ENCODE measurements at places on chromosomes 12 and 14.
A peak's percentile ranks its signal among the peaks of the same experiment; 100 is the strongest.

- DNase-seq, result no peak
These were observed 134.3 kb upstream of the DCN start for GRCh38 chr12:91316907-91317269.

- DNase-seq, result no peak
These were observed 1.6 kb upstream of the ACOT6 start for GRCh38 chr14:73610687-73611086.

DNA sequence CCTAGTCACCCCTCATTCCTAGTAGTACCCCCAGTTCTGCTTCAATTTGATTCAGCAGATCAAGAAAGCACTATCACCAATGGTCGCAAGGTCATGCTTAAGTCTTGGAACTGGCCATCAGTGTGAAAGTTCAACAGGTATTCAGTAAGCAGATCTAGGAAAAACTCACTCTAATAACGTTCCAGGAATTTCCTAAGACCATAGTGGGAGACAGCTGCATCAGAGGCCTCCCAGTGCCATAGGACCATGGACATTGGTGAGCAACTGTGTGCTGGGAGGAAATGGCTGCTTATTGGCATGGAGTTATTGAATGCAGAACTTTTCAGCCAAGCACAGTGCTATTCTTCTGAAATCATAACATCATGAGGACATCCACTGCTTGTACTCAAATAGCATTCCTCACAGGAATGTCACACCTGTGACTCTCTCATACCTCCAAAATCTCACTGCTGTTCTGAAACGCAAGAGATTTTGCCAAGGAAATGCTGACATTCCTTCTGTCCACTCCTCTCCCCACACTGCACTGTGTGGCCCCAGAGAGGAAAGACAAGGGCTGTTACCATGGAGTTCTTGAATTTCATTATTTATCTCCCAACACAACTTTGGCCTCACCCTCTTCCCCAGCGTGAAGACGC is 30.9 kb upstream of the MDM2 start:
- no peak for DNase-seq

DNA sequence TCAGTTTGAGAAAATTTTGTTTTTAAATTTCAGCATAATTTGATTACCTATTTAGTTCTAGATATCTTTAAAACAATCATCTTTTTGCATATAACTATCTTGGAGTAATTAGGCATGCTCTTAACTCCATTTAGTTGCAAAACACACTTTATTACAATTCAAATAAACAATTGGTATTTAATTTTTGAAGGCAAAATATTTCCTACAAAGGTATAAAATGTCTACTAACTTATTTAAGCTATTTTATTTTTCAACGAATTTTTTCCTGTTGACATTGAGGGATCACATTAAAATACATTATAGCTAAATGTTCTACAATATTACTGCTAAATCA is 8.3 kb downstream of the FOXA1 start:
- no peak for DNase-seq

DNA sequence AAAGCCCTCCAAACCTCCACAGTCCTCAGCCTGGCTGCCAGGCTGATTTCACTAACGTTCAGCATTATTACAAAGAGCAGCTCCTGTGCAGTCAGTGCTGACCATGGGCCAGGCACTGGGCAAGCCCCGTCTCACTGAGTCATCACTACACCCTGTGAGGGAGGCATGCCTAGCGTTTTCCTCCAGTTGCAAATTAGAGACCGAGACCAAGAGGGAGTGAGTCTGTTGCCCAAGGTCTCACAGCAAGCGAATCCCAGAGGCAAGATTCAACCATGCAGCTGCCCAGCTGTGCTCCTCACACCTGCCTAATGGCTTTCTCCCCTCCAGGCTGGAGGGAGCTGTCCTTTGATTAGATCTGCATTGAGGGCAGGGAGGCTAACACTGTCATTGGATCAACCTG is 229.3 kb upstream of the LHX5 start:
- DNase-seq, result no peak

- no peak for DNase-seq
These were observed 17.8 kb downstream of the E2F7 start for GRCh38 chr12:77047341-77048109.

- peak; percentile 16 for DNase-seq
These were observed 431 bp downstream of the HIP1R start for GRCh38 chr12:122835750-122836026.

DNA sequence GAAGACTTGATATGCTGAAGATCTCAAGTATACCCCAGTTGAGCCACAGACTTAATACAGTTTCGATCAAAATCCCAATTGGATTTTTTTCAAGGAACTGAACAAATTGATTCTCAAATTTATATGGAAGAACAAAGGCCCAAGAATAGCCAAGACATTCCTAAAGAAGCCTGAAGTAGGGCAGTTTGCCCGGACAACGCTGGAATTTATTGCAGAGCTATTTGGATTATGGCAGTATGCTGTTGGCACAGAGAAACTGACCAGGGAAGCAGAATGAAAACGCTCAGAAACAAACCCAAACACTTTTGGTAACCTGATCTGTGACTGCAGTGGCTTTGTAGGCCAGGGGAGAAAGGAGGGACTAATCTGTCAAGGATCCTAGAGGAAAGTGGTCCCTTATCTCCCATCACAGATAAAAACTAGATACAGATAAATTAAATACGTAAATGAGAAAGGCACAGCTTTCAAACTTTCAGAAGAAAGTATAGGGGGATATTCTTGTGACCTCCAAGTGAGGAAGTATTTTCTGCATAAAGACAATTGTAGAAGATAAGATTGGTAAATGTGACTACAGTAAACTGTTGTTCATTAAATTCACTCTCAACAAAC is 35.9 kb upstream of the GSC start:
- no peak for DNase-seq

DNA sequence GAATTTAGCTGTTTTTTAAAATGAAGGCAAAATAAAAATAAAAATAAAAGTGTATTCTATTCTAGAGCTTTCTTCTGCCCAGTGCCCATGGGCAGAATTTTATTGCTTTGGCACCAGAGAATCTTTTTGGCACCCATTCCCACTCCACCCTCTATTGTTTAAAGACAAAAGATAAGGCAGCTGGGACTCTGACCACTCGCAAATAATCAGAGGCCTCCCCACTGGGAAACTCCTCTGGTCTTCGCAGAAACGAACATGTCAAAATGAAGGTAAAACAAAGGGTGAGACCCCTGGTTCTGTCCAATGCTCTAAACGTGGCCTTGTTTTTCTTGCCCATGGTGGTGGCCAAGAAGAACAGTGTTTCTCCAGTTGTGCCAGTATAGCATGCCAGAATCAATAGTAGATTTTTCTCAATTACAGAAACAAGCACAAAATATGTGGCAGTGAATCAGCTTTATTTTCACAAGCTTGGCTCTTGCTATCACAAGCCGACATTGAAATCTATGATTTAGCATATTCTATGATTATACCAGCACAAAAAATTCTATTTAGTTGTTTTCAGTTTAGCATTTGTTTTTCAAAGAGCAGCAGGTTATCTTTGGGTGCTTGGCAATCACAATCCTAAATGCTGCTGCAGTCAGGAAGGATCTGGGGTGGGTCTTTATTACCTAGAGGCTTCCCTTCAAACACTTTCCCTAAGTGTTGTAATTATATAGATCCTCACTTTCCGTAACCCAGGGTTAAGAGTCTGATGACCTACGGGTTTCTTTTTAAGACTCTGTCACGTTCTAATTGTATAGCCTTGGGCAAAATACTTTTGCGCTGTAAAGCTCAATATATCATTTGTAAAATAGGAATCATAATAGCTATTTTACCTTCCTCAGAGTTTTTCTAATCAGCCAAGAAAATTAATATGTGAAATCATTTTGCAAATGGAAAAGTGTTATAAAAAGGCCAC is 50.5 kb downstream of the KITLG start:
- peak; percentile 93 for DNase-seq

DNA sequence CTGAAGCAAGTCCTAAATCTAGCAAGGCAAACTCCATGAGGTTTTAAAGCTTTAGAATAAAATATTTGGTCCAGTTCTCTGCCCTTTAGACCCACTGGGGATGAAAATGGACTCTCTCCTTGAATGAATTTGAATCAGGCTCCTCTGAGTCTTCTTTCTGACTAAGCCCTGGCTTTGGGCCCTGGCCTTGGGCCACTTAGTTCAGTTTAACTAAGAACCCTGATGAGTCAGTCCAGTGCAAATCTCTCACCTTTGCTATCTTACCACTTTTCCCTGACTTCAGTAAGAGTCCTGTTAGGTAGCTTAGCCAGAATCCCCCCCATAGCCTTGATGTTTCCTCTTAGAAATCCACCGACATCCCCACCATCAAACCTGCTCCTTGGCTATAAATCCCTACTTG is 427.5 kb downstream of the SNAPC1 start:
- no peak for DNase-seq

- no peak for DNase-seq
These were observed 89.2 kb upstream of the FOXG1 start for GRCh38 chr14:28677381-28677780.

- DNase-seq, result no peak
These were observed 4.5 kb downstream of the OR10AD1 start for GRCh38 chr12:48198672-48198971.

DNA sequence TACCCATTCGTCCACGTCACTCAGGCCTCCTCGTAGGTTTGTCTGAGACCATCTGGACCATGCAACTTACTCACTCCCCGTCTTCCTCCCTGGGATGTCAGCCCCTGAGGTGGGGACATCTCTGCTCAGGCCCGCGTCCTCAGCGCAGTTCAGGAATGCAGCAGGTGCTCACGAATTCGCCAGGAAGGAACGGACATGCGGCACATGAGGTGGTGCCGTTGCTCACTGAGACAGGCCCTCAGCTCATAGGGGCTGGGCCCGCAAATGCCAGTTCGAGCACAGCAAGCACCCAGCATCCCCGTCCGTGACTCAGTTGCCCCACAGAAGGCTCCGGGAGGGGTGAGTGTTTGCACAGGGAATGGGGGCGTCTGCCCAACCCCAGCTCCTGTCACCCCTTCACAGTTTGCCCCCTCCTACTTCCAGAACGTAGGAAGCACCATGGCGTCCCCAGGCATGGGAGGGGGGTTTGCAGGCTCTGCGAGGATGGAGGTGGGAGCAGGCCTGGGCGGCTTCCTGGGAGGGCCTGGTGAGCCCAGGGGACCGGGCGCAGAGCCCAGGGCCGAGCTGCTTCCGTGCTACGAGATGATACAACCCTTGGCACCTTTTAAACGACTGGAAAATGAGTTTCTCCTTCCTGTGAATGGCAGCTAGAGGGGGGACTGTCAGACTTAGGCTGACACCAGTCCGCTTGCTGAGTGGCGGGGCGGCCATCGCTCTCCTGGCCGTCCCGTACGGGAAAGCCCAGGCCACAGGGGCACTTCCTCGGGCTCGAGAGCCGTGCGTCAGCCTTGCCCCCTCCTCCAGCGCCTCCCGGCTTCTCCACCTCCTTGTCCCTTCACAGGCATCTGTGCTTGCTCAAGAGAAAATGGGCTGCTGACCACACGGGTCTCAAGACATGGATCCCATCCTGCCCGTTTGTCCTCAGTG is 6.9 kb downstream of the GALNT9 start:
- DNase-seq, result no peak

DNA sequence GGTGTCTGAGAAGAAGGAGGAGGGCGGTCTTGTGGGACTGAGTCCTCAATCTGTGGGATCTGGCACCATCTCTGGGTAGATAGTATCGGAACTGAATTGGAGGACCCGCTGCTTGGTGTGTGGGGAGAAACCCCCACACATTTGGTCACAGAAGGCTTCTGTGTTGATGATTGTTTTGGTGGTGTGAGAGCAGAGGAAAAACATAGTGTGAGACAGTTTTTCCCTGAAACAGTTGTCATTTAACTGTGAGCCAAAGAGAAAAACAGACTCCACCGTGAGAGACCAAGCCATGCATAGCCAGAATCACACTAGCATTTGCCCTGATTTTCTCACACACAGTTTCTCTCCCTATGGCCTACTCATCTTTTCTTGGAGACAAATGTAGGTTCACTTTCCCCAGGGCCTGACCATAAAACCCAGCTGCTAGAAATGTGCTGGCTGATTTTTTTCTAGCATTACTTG is 91.4 kb upstream of the FLRT2 start:
- DNase-seq, result no peak

GRCh38 chr14:100775831-100776591 is 49.3 kb downstream of the DLK1 start:
- no peak for DNase-seq

GRCh38 chr12:77122661-77123060 is 57.3 kb upstream of the E2F7 start:
- DNase-seq, result no peak

DNA sequence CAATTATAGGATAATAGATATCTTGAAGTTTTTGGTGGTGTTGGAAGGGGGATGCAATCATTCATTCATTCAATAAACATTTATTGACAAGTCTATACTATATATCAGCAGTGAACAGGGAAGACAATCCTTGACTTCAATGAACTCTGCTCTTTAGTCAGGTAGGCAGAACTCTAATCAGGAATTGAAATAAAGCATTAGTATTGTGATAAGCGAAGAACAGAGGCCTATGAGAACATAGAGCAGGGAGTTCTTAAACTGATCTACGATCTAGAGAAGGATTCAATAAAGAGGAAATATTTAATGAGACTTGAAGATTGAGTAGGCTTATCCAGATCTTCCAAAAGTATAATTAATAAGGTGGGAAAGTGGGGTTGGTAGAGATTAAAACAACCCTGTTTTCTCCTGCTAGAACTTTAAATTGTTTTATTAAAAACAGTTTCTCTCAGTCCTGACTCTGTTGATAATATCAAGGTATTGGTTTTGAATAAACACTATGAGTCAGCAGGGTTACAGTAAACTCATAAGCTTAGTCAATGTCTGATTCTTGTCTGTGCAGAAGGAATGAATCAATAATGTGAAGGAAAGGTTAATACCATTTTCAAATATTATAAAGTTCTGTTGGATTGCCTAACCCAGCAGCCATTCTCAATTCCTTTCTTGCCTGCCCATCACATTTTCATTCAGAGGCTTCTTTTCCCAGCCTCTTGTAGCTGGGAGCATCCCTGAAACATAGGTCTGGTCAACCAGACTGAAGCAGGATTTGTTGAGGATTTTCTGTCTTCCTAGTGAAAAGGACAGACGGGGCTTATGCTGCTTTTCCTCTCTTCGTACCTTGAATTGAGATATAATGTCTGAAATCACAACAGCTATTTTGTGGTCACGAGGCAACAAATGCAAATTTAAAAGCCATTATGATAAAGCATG is 38.9 kb upstream of the KTN1 start:
- no peak for DNase-seq

GRCh38 chr12:32586390-32586789 is 92.7 kb upstream of the DNM1L start:
- no peak for DNase-seq

GRCh38 chr12:83128540-83128939 is 441.8 kb downstream of the TMTC2 start:
- DNase-seq, result no peak

- DNase-seq, result no peak
These were observed 3.2 kb upstream of the MEG3 start for GRCh38 chr14:100822532-100823296.

- no peak for DNase-seq
These were observed 11.2 kb upstream of the SERPINA4 start for GRCh38 chr14:94550041-94550440.

All from COR-L47 (cell line).